ENCODE measurements at places on chromosomes 2 and 18.

DNA sequence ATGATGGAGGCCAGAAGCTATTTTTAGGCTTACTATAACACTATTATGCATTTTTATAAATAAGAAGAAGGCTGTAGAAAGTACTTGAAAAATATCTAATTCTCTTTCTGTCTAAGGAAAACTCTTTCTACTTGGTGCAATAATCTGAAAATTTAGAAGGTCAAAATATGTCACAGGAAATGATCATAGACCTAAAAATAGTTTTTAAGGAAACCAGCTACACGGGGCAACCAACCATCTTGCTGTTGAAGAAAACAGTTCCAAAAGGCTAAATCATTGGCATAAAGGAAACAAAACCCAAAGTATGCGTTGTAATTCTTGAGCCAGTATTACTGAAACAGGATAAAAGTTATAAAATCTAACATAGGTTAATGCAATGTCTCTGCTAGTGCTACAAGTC is 40.2 kb downstream of the SOCS6 start:
- DNase-seq: no peak

DNA sequence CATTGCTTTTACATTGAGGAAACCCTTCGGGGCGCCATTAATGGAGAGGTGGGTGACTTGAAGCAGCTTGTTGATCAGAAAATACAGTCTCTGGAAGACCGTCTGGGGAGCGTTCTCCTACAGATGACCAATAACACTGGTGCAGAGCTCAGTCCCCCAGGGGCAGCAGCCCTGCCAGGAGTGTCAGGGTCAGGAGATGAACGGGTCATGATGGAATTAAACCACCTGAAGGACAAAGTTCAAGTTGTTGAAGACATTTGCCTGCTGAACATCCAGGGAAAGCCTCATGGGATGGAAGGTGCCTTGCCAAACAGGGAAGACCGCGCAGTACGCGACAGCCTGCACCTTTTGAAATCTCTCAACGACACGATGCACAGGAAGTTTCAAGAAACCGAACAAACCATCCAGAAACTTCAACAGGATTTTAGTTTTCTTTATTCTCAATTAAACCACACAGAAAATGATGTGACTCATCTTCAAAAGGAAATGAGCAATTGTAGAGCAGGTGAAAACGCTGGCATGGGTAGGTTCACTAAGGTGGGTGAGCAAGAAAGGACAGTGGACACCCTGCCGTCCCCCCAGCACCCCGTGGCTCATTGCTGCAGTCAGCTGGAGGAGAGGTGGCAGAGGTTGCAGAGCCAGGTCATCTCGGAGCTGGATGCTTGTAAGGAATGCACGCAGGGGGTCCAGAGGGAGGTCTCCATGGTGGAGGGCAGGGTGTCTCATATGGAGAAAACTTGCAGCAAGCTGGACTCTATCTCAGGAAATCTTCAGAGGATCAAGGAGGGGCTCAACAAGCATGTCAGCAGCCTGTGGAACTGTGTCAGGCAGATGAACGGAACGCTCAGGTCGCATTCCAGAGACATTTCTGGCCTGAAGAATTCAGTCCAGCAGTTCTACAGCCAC is 45.0 kb downstream of the EMILIN2 start:
- DNase-seq: peak; percentile 49

DNA sequence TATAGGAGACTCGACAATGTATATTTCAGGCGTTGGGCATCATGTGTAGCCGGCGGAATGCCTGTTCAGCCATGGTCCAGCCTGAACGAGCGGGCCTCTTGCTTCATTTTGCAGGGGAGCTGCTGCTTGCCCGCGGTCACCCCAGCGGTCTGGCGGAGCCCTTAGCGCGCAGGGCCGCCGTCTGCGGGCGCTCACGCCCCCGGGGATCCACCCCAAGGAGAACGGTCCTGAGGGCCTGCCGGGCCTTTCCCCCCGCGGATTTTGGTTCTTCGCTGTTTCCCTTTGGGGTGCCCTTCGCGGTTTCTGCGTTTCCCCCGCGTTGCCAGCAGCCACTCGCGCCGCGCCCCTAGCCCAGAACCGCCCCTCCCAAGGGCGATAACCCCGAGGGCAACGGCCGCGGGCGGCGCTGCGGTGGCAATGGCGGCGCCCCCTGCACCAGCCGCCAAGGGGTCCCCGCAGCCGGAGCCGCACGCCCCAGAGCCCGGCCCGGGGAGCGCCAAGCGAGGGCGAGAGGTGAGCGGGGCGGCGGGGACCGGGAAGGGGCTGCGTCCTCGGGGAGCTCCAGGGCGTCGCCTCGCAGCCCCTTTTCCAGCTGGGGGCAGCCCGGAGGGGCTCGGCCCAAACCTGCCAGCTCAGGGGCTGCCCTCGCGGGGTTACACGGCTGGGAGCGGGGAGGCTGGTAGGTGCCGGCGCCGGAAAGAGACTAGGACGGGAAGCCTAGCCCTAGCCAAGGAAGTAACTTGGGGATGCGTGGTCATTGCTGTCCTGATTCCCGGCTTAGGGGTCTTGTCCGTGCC is at the start of gene MFSD2B:
TSS of gene MFSD2B (plus strand) at position 406 of the 797 bp plus-strand sequence. CDS start at position 418, 12 bp downstream.
- peak; percentile 13 for DNase-seq

DNA sequence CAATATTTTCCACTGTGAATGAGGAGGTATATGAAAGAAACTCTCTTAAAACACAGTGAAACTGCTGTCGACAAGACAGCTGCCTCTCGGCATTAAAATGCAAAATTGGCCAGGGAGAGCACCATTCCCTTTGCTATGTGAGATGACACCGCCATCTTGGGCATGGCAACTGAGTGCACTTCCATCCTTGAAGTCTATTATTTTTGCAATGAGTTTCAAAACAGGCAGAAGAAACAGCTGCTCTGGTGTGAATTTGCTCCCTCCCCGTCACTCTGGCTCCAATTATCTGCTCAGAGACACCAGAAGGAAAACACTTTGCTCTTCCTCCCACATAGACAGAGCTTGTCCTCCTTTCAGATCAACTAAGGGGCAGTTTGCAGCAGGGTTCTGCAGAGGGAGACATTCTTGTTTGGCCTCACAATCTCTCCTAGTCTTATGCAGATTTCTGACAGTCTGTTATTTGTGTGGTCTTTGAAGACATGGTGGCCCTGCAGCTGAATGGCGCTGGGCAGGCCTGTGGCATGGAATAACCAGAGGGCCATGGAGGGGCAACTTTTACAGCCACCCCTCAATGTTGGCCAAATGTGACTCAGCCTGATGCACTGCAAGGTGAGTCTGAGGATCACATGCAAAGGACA is 48.6 kb upstream of the SEC11C start:
- DNase-seq: no peak

GRCh38 chr2:128260239-128261138 is 58.2 kb downstream of the HS6ST1 start:
- peak; percentile 80 for DNase-seq

DNA sequence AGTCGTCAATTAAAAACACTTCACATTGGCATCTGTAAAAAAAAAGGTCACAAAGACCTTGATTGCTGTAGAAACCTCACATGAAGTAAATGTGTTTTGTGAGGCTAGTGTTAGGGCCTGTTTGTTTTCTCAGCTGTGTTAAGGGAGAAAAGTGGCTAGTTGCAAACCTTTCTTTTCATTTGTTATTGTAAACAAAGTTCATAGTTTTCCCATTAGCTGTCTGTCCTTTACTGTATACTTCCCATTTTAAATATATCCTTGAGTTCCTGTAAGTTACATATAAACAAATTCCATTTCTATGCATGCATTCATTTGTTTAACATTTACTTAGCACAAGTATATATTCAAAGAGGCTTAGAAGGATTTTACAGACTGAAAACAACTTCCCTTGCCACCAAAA is 1250.2 kb downstream of the LRP1B start:
- peak; percentile 71 for DNase-seq

DNA sequence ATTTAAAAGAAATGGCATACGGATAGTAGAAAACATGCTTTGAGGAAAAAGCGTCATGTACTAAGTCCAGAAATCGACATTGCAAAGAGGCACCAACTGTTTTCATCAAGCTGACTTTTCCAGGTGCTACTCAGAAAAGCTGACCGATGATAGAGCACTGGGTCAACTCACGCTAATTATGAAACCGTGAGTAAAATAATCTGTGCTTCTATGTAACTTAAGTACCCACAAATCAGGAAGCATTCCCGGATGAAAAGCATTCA is 353 bp upstream of the NUP35 start:
- DNase-seq: no peak

- peak; percentile 15 for DNase-seq
Observed at GRCh38 chr2:229715895-229716507, 1.6 kb upstream of the DNER start.

DNA sequence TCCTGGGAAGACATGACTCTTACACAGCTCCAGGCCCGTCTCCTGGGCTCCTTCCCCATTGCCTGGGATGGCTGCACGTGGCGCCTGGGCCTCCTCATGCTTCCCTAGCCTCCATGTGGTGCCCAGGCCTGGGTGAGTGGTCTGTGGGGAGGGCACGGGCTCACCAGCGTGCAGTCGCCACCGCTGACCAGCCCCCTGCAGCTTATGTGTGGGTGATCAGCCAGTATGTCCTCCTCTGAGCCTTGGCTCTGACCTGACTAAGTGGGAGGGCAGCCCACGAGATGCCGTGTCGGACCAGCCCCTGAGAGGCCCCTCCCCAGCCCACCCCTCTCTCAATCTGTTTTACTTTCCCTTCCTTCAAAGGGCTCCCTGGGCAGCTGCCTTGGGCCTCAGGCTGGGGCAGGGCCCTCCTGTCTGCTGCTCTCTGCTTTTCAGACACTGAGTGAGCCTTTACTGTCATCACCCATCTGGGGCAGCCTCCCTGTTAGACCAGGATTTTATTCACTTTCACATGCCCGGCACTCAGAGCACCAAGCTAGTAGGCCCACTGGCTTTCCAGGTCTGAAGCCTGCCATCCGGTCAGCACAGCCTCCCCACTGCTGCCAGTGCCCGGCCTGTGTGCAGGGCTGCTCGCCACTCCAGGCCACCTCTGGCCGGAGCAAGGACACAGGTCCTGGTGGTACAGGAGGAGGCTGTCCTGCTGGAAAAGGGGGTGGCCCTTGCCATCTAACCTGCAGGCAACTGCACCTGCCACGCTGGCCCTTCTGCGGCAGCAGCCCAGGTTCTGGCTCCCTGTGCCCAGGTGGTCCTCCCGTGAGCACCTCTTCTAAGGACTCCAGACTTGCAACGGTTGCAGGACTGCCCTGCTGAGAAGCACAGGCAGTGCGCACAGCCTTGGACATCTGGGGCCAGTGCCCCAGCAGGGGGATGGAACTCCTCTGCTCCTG is 84.9 kb upstream of the HPCAL1 start:
- no peak for DNase-seq

GRCh38 chr2:189628817-189629530 is 32.3 kb upstream of the ASNSD1 start:
- DNase-seq: peak; percentile 45

DNA sequence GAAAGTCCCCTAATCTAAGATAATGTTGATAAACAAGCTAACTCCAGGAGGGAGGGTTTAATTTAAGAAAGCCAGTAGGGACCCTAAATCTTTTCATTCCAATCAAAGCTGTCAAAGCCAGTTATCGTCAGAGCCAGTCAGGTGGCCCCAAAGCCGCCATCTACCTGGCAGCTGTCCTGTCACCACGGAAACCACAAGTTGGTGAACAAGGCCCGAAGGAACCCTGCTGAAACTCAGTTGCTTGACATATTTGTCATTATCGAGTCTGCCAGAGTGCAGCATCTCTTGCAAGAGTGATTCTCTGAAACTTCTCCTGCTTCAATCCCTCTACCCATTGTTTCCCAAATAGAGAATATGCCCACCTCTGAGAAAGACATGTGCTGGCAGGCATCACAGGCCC is 30.8 kb upstream of the POLE4 start:
- DNase-seq: no peak

DNA sequence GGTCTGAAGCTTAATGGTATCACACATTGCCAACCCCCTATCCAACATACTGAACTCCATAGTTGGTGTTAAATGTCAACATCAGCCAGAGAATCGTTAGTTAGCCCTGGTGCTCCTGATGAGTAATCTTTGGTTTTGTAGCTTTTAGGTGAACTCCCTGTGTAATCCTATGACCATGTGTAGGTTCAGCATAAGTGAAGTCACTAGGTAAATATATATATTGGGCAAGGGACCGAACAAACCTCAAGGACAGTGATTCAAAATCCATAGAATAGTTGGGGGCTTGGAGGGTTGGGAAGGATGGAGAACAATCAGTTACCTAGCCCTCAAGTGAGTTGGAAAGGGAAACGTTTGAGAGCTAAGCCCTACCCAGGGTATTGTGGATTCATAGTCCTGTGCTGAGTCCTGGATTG is 16.0 kb upstream of the AP1S3 start:
- DNase-seq: peak; percentile 25

GRCh38 chr2:106932644-106933043 is 46.7 kb upstream of the ST6GAL2 start:
- DNase-seq: no peak

GRCh38 chr18:58894930-58895329 is 30.3 kb downstream of the ZNF532 start:
- no peak for DNase-seq

- no peak for DNase-seq
Observed at GRCh38 chr2:220226546-220226945, 599.1 kb downstream of the SLC4A3 start.

GRCh38 chr18:23710068-23710527 is 20.8 kb downstream of the LAMA3 start:
- peak; percentile 83 for DNase-seq

GRCh38 chr2:43226955-43227829 is 786 bp upstream of the ZFP36L2 start:
- DNase-seq: peak; percentile 85

DNA sequence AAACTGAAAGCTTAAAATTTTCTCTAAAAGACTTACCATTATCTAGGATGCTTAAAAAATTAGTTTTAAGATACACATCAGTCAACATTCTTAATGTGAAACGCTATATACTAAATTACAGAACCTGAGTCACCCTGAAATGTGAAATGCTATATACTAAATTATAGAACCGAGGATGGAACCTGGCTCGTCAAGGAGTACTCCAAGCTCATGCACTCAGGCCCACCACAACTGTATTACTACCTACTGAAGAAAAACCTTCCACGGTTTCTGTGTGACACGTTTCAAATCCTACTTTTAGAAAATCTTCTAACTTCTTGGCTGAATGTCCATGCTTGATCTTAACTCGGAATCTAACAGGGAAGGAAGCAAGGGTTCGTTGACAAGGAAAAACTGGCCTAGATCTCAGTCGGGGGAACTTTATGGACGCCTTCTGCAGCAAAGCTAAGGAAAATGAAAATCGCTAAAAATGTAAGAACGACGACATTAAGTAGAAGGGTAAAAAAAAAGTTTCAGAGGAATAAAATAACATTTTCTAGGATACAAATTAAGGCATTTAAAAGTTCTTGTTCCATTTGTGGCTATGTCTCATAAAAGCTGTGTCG is 1.4 kb downstream of the PRKD3 start:
- DNase-seq: no peak

- DNase-seq: no peak
Observed at GRCh38 chr2:201961401-201961800, 72.3 kb upstream of the FZD7 start.

GRCh38 chr18:29012364-29012763 is 835.4 kb upstream of the CDH2 start:
- DNase-seq: no peak

DNA sequence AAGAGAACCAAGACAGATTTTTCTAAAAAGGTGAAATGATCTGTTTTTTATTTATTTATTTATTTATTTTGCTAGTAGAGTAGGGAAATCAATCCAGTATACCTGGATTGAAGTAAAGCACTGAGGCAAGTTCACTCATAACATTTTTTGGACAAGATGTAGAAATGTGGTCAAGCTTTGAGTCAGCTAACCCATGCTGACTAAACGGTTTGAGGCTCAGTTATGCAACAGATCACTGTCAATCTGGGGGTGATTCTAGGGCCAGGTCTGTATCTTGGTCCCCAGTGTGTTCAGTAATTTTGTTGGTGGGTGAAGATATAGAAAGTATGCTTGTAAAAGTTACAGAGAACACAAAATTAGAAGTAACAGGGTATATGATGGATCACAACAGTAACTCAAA is 60.2 kb downstream of the RMDN2 start:
- DNase-seq: peak; percentile 92
